ENCODE measurements at places on chromosomes 1 and 21.

GRCh38 chr1:233668146-233668724 lies 54.3 kb downstream of the KCNK1 start:
- DNase-seq: no peak

DNA sequence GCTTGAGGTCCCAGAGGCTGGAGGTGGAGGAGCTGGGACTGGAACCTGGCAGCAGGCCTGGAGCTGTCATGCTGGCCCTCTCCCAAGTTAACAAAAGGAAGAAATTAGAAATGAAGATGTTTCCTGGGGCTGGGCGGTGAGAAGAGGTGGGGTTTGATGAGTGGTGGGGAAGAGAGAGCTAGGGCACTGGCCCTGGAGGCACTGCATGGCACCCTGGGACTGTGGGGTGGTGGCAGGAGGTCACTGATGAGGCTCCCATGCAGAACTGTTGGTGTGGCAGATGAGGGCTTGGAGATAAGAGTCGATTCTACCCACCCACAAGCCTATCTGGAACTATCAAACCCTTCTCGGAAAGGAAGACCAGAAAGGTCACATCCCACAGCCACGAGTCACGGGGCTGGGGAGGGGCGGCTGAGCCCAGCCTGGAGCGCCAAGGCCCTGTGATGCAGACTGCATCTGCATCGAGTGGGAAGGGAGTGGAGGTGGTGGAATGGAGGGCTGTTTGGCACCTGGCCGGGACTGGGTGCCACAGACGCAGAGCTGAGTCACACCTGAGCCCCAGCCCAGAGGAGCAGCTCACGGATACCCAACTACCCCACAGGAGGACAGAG lies 29.4 kb downstream of the MRPL37 start:
- DNase-seq: no peak

DNA sequence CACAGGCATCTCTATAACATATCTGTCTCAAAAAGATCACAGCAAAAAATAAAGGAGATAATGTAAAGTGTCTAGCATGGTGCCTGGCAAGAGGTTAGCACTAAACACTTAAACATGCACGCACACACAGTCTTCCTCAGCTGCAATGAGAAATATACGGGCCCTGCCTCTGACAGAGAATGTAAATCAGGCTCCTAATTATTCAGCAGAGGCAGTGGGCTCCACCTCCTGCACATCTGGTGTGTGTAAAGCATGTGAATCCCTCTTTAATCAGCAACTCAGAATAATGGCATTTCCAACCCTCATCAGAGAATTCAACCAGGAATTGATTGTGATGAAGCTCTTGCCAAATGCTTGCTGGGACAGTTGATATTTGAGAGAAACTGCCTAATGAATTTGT lies 85.6 kb upstream of the KCNA3 start:
- no peak for DNase-seq

DNA sequence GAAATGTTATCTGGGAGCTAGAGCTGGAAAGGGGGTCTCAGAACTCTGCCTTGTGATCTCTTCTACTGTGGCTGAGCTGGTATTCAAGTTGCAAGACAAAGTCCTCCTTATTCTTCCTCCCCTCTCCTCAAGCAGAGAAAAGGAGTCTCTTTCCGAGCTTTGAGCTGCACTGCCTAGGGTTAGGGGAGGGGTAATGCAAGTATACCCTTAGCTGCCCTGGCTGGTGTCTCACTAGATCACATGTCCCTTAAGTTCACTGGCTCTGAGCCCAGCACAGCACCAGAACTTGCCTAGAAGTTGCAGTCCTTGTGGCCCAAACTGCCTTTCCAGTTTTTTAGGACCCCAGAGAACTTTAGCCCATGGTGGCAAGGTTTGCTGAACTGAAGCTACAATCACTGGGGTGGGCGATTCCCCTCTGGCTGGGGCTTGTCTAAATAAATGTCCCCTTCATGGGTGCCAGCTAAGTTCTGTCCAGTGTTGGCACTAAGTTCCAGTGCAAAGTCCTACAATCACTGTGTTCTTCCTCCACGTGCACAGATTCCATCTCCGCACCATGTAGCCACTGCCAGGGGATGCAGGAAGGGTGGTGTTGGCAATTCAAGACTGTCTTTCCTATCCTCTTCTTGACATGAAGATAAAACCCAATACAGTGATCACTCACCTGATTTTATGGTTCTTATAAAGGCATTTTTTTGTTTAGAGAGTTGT lies 22.7 kb upstream of the CHIA start:
- no peak for DNase-seq

GRCh38 chr1:100896481-100896982 lies 642 bp downstream of the SLC30A7 start:
- DNase-seq: peak; percentile 87

DNA sequence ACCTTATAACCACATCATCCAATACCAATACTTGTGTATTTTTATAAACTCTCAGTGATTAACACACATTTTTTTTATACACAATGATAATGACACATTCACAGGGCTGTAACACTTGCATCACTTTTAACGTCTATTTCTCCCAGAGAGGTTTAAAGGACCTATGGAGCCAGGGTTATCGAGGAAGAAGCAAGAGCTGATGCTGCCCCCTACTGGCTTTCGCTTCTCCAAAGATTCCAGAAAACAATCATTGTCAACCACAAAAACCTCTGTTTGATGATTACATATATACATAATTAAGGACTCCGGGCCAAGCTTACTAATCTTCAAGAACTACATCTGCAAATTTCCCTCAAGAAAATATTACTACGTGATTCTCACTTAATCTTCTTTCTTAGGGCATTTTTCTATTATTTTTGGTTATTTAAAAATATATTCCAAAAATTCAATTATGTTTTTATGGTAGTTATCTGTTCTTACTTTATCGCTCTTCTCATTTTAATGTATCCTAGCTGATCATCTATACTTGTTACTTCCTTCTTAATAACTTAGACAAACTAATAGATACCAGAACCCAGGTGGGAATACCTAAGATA lies 214.5 kb downstream of the VAV3 start:
- DNase-seq: peak; percentile 14

GRCh38 chr1:26530895-26531598 lies 1.5 kb downstream of the RPS6KA1 start:
- no peak for DNase-seq

Measured in CD4-positive, alpha-beta T cell treated with Interleukin-21 for 1 hour (primary cell).